T-helper 17 cell (primary cell): ENCODE measurements at places on chromosomes 2 and 18. TPM values are rescaled to one million over a fixed set of nuclear protein-coding genes. Genes with fewer than 3 reads are reported as not detected.

DLGAP1 gene
- total RNA-seq: 3.9 TPM

SERPINB10 gene
- total RNA-seq: not detected

GRCh38 chr2:234426616-234427015 is 70.3 kb downstream of the ARL4C start:
- no peaks in the 10 kb centered on the region for H3K27me3 ChIP-seq
- peak overlapping the region; percentile 99 for H3K27ac ChIP-seq
- H3K4me1 ChIP-seq: peaks cover 67% of the 10 kb centered on the region
- no peak for DNase-seq
- H3K36me3 ChIP-seq: no peaks in the 10 kb centered on the region

- DNase-seq: no peak
- H3K27ac ChIP-seq: peak overlapping the region; percentile 96
- no peaks in the 10 kb centered on the region for H3K36me3 ChIP-seq
- peak overlapping the region; percentile 92 for H3K4me3 ChIP-seq
- no peaks in the 10 kb centered on the region for H3K27me3 ChIP-seq
Observed at GRCh38 chr2:231514951-231515297, 15.3 kb downstream of the NMUR1 start.

CAPG gene
- 90.3 TPM for total RNA-seq

GKN2 gene
- not detected for total RNA-seq

GRCh38 chr2:71706836-71707235 is 253.5 kb downstream of the DYSF start:
- peaks cover 2% of the 10 kb centered on the region for H3K36me3 ChIP-seq
- no peak overlapping the region for H3K4me3 ChIP-seq

GRCh38 chr2:241011296-241011600 is 12.8 kb downstream of the SNED1 start:
- H3K36me3 ChIP-seq: no peaks in the 10 kb centered on the region
- no peak for DNase-seq
- peaks cover 17% of the 10 kb centered on the region for H3K4me1 ChIP-seq

GRCh38 chr18:22102953-22103646 is 66.3 kb upstream of the GATA6 start:
- H3K27me3 ChIP-seq: no peaks in the 10 kb centered on the region
- H3K27ac ChIP-seq: no peak overlapping the region
- H3K36me3 ChIP-seq: peaks cover 3% of the 10 kb centered on the region
- no peak for DNase-seq
- H3K4me1 ChIP-seq: no peaks in the 10 kb centered on the region

GRCh38 chr2:100053087-100053885 is 89.1 kb downstream of the AFF3 start:
- peaks cover 9% of the 10 kb centered on the region for H3K27me3 ChIP-seq
- no peaks in the 10 kb centered on the region for H3K36me3 ChIP-seq
- no peak overlapping the region for H3K27ac ChIP-seq
- no peaks in the 10 kb centered on the region for H3K4me1 ChIP-seq
- no peak for DNase-seq
- no peak overlapping the region for H3K4me3 ChIP-seq

DNA sequence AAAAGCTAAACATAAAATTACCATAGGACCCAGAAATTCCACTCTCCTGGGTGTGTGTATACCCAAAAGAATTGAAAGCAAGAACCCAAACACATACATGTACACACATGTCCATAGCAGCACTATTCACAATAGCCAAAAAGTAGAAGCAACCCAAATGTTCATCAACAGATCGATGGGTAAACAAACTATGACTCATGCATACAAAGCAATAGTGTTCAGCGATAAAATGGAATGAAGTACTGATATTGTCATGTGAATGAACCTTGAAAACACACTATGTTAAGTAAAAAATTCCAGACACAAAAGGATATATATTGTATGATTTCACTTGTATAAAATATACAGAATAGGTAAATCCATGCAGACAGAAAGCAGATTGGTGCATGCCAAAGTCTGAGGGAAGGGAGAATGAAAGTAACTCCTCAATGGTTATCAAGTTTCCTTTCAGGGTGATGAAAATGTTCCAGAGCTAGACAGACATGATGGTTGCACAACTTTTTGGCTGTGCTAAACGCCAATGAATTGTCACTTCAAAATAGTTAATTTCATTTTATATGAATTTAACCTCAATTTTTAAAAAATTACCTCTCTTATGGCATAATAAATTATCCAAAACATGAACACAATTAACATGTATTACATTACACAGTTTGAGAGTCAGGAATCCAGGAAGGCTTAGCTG is 35.5 kb downstream of the GKN2 start:
- no peak overlapping the region for H3K27ac ChIP-seq
- H3K4me3 ChIP-seq: no peak overlapping the region
- H3K4me1 ChIP-seq: no peaks in the 10 kb centered on the region
- H3K36me3 ChIP-seq: no peaks in the 10 kb centered on the region
- DNase-seq: no peak

DNA sequence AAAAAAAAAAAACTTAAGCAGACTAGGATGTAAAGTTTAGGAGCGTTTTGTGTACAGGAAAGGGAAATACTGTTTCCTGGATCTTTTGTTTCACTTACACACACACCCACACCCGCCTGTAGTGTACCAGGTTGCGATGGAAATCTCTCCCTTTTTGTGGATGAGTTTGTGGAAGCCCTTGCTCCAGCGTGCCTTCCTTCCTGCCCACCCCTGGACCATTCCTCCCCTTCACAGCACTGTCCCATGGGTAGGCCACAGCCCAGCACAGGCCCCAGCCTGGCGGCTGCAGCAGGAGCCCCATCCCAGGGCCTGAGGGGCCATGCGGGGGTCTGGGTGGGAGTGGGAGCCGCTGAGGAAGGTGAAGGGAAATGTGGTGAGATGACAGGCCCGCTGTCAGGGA is 15.1 kb downstream of the MALL start:
- H3K27ac ChIP-seq: no peak overlapping the region
- no peak overlapping the region for H3K4me3 ChIP-seq
- peaks cover 50% of the 10 kb centered on the region for H3K27me3 ChIP-seq
- peaks cover 3% of the 10 kb centered on the region for H3K36me3 ChIP-seq

DNA sequence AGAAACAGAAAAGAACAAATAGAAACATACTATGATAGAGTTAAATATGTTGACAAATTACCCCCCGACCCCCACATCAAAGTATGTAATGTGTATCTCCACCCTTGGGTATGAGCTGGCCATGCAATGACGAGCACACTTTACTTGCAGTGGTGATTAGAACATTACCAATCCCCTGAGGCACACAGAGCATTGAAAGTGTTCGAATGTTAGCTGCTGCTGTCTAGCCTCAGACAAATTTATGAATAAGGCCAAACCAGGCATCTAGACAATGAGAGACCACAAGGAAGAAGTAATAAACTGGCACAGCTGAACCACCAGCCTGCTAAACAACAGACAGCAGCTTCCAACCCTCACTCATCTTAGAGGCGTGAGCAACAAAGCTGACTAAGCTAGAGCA is 380.5 kb downstream of the DSEL start:
- no peaks in the 10 kb centered on the region for H3K36me3 ChIP-seq
- peaks cover 4% of the 10 kb centered on the region for H3K4me1 ChIP-seq
- DNase-seq: no peak
- no peak overlapping the region for H3K27ac ChIP-seq
- no peaks in the 10 kb centered on the region for H3K27me3 ChIP-seq
- no peak overlapping the region for H3K4me3 ChIP-seq

KCNG3 gene
- total RNA-seq: not detected

GRCh38 chr2:209138079-209138478 is 285.8 kb upstream of the MAP2 start:
- no peaks in the 10 kb centered on the region for H3K4me1 ChIP-seq
- DNase-seq: no peak
- no peaks in the 10 kb centered on the region for H3K36me3 ChIP-seq
- H3K27me3 ChIP-seq: no peaks in the 10 kb centered on the region
- no peak overlapping the region for H3K27ac ChIP-seq
- no peak overlapping the region for H3K4me3 ChIP-seq

- peaks cover 3% of the 10 kb centered on the region for H3K36me3 ChIP-seq
Observed at GRCh38 chr2:102141970-102142828, at the start of gene IL1R1. TSS of gene IL1R1 (plus strand) at chr2:102142746. CDS start at chr2:102157725, 14,979 bp downstream.

STK25 gene
- 105 TPM for total RNA-seq

DNA sequence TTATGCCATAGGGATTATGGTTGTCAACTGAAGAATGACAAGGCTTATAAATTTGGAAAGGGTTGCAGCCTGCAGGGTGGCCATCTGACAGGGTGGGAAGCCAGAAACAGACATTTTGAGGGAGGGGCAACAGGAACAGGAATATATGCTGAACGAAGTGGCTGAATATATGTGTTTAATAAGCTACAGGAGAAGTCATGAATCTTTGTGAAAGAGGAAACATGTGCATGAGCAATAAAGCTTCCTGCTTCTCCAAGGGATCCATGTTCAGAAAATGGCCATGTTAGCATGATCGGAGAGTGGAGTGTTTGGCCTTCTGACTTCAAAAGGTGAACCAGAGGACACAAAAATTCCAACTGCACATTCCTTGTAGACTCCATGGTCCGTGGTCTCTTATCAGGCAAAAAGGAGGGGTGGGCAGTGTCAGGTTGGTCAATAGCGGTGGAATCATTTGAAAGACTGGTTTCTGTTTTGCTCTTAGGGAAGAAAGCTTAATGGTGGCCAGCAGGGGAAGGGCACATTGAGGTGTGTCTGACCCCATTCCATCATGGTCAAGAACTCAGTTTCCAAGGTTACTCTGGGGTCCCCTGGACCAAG is 144.1 kb downstream of the SOCS6 start:
- no peaks in the 10 kb centered on the region for H3K36me3 ChIP-seq
- H3K4me1 ChIP-seq: no peaks in the 10 kb centered on the region
- no peak for DNase-seq
- H3K27ac ChIP-seq: peak overlapping the region; percentile 29

DNA sequence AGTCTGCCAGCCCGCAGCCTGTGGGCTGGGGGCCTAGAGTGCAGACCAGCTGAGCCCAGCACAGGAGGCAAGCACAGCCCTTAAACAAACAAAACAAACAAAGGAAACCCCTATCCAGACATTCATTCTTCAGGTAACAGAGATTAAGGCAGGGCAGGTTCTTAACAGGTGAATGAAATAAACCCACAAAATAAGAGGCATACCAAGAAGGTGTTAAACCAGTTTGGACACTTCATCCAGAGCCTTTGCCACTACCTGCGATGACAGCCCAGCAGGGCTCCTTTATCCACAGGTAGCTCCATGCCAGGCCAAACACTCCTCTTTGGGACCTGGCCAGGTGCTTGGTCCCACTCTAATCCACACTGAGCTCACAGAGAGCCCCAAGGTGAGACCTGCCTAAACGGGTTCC is 209.7 kb upstream of the SIX2 start:
- H3K4me3 ChIP-seq: no peak overlapping the region
- H3K27ac ChIP-seq: no peak overlapping the region
- peaks cover 28% of the 10 kb centered on the region for H3K27me3 ChIP-seq
- H3K36me3 ChIP-seq: no peaks in the 10 kb centered on the region
- no peaks in the 10 kb centered on the region for H3K4me1 ChIP-seq

DNA sequence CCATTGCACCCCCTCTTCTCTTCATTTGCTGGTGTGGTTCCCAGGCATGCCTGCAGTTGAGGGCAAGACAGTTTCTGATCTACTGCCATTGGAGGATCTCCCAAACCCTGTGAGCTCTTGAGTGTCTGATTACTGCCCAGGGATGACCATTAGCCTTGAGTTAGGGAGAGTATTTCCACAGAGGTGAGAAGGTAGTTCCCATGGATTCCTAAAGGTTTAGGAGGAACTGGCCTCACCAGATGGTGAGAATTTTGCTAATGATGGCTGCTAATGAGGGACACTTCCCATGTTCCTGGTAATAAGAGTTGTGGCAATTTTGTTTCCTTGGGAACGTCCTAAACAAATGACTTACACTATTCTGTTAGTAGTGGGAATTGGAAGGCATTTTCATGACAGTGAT is 42.5 kb downstream of the PTPRM start:
- no peak for DNase-seq
- H3K27ac ChIP-seq: no peak overlapping the region

- peaks cover 12% of the 10 kb centered on the region for H3K4me1 ChIP-seq
- no peak for DNase-seq
- H3K36me3 ChIP-seq: peaks cover 7% of the 10 kb centered on the region
Observed at GRCh38 chr2:74571058-74571457, 16.5 kb downstream of the DOK1 start.
